ENCODE measurements at places on chromosomes 6 and 20.

- DNase-seq = no peak
- no peaks in the 10 kb centered on the region for H3K36me3 ChIP-seq
- H3K27ac ChIP-seq = no peak overlapping the region
- no peaks in the 10 kb centered on the region for H3K27me3 ChIP-seq
- no peak overlapping the region for H3K4me3 ChIP-seq
Observed at GRCh38 chr20:50238081-50238800, 47.6 kb downstream of the CEBPB start.

- no peak for DNase-seq
- H3K4me1 ChIP-seq = peaks cover 45% of the 10 kb centered on the region
- H3K36me3 ChIP-seq = peaks cover 8% of the 10 kb centered on the region
- H3K27ac ChIP-seq = peak overlapping the region; percentile 99
- peak overlapping the region; percentile 99 for H3K4me3 ChIP-seq
Observed at GRCh38 chr6:32126880-32127279, 1.2 kb downstream of the ATF6B start.

DNA sequence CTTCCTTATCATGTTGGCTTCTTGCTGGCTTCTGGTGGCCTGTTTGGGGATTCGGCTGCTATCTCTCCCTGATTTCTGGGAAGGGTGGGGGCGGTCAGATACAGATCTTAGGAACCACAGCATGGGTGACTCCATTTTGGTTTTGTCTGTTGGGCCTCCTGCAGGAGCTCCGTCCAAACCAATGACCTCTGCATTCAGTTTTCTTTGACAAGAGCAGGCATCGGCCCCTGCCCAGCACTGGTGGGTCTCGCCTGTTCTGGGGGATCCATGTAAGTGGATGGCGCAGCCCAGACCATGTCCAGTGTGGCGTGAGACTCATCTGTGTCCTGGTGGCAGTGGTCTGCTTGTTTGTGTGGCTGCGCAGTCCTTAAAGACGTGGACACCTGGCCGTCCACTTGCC, 8.6 kb upstream of the ARFGAP1 start:
- H3K4me3 ChIP-seq = no peak overlapping the region
- no peaks in the 10 kb centered on the region for H3K36me3 ChIP-seq
- H3K27ac ChIP-seq = no peak overlapping the region
- H3K27me3 ChIP-seq = no peaks in the 10 kb centered on the region

DNA sequence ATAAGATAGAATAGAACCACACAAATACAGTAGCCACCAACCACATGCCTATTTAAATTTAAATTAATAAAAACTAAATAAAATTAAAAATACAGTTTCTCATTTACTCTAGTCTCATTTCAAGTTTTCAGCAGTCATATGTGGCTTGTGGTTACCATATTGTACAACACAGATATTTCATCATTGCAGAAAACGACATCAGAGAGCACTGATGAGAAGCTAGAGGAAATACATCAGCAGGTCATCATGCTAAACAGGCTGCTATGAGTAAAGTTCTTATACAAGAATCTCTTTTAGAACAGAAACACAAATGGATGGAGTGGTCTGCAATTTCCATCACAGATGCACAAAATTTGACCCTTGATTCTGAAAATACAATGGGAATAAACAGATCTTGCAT, 36.6 kb downstream of the TBC1D32 start:
- H3K36me3 ChIP-seq = peaks cover 20% of the 10 kb centered on the region
- H3K4me1 ChIP-seq = peaks cover 11% of the 10 kb centered on the region
- DNase-seq = no peak
- no peak overlapping the region for H3K4me3 ChIP-seq

DNA sequence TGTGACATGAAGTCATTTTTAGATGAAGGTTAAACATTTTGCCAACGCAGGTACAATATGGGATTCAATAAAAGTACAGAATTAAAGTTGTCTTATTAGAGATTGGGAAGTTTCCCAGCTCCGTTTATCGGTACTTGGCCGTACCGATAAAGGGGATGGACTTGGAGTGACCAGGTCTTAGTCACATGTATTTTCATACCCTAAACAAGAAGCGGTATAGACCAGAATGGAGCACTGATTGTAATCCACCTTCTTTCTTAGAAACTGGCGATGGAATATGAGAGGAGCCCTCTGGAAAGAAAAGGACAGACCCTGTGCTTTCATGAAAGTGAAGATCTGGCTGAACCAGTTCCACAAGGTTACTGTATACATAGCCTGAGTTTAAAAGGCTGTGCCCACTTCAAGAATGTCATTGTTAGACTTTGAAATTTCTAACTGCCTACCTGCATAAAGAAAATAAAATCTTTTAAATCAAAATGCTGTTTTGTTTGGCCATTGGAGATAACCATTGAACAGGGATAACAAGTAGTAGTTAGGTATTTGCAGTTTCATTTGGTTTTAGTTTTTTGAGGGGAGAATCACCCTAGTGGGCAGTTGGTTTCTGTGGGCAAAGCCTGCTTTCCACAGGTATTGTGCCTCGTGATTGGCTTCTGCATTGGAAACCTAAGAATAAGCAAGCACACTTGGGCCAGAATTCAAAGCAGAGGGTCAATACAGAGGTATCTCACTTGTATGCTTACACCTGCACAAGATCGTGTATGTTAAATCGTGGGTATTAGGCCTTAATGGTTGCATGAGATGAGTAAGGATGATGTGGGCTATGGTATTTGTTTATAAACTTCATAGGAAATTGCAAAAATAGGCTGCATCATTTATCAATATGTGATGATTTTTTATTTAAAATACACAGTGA, 11.2 kb upstream of the ZNFX1 start:
- H3K27ac ChIP-seq = no peak overlapping the region
- H3K4me3 ChIP-seq = peak overlapping the region; percentile 45
- peaks cover 13% of the 10 kb centered on the region for H3K27me3 ChIP-seq

GRCh38 chr20:12924126-12924525, 84.6 kb upstream of the SPTLC3 start:
- H3K27me3 ChIP-seq = no peaks in the 10 kb centered on the region
- H3K4me3 ChIP-seq = no peak overlapping the region
- DNase-seq = no peak
- H3K36me3 ChIP-seq = no peaks in the 10 kb centered on the region

GRCh38 chr6:36130667-36131510, 576 bp downstream of the MAPK13 start:
- H3K4me3 ChIP-seq = no peak overlapping the region
- H3K36me3 ChIP-seq = no peaks in the 10 kb centered on the region
- no peak overlapping the region for H3K27ac ChIP-seq
- H3K27me3 ChIP-seq = peaks cover 29% of the 10 kb centered on the region
- no peak for DNase-seq
- peaks cover 17% of the 10 kb centered on the region for H3K4me1 ChIP-seq

- H3K4me1 ChIP-seq = peaks cover 4% of the 10 kb centered on the region
- H3K36me3 ChIP-seq = no peaks in the 10 kb centered on the region
- no peak overlapping the region for H3K27ac ChIP-seq
- H3K27me3 ChIP-seq = no peaks in the 10 kb centered on the region
Observed at GRCh38 chr20:23340524-23340923, 10.1 kb upstream of the NXT1 start.

DNA sequence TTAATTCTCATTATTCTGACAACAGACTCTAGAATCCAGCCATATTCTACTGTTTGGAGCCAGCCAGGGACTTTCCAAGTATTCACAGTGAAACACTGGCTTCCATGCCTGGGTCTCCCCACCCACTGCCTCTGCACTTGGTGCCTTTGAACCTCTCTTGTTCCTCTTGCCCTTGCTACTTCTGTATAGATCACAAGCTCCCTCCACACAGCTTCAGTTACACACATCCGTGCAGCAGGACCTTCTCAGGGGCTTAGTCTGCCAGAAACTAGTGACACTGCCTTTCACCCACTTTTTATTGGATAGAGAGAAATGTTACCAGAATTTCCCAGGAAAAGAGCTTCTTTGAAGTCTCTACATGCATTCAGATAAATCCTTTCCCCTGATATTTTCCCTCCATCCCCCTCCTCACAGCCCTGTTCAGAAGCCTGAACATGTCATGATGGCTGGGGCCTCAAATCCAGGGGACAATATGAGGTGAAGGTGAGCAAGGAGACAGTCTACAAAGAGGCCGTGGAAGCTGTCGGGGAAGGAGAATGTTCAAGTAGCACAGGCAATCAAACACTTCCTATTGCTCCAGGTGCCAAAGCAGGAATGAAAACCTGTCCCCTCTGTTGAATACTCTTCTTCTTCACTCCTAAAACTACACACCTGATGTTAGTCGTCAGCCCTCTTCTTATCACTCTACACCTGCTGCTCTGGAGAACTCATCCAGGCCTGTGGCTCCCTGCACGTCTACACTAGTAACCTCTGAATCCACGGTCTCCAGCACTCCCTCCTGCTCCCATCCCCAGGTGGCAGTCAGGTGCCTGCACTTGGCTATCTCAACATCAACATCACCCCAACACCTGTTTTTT, 20.2 kb upstream of the HLA-DOA start:
- H3K27me3 ChIP-seq = peaks cover 84% of the 10 kb centered on the region
- H3K27ac ChIP-seq = no peak overlapping the region
- H3K4me1 ChIP-seq = no peaks in the 10 kb centered on the region
- H3K36me3 ChIP-seq = no peaks in the 10 kb centered on the region

GRCh38 chr6:56638760-56639159, 3.9 kb downstream of the DST start:
- no peaks in the 10 kb centered on the region for H3K4me1 ChIP-seq
- no peak overlapping the region for H3K27ac ChIP-seq
- H3K36me3 ChIP-seq = peaks cover 8% of the 10 kb centered on the region

DNA sequence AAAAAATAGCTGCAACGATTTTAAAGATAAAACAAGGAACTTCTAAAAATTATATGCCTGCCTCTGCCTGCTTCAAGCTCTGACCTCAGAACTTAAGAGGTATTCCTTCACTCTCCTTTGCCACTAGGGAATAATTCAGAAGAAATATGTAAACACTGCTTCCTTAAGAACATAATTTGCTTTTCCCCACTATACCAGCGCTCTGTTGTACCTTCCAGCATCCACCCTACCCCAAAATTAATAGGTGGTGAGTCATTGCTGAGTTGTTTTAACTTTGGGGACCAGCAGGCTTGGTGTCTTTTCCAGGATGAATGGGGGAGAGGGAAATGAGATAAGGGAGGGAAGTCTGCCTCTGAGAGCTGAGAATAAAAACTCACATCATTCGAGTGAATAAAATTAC, 107.7 kb upstream of the ATXN1 start:
- no peaks in the 10 kb centered on the region for H3K36me3 ChIP-seq
- no peaks in the 10 kb centered on the region for H3K4me1 ChIP-seq
- no peaks in the 10 kb centered on the region for H3K27me3 ChIP-seq
- DNase-seq = no peak
- no peak overlapping the region for H3K4me3 ChIP-seq

- peaks cover 21% of the 10 kb centered on the region for H3K4me1 ChIP-seq
- H3K36me3 ChIP-seq = no peaks in the 10 kb centered on the region
- no peak for DNase-seq
Observed at GRCh38 chr6:34359418-34360158, 32.9 kb downstream of the NUDT3 start.

- no peak overlapping the region for H3K27ac ChIP-seq
- peaks cover 2% of the 10 kb centered on the region for H3K36me3 ChIP-seq
- H3K4me3 ChIP-seq = no peak overlapping the region
- no peaks in the 10 kb centered on the region for H3K4me1 ChIP-seq
- H3K27me3 ChIP-seq = no peaks in the 10 kb centered on the region
- DNase-seq = no peak
Observed at GRCh38 chr6:139126255-139126654, 8.6 kb upstream of the HECA start.

DNA sequence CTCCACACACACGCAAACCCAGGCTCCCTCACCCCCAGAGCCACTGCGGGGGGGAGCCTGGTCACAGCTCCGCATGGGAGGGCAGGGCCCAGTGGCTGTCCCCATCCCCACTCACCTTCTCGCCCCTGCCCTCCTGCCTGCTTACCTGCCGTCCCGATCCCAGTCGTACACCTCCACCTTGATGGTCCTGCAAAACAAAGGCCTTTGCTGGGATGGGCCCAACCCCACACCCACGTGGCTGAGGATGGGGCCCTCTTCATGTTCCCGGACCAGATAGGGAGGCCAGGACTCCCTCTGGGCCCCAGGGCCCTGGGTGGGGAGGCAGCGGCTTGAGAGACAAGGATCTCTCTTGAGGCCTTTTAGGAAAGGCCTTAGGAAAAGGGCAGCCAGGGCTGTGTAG, 67.6 kb downstream of the RAB44 start:
- H3K4me1 ChIP-seq = peaks cover 48% of the 10 kb centered on the region
- H3K27ac ChIP-seq = peak overlapping the region; percentile 6
- H3K36me3 ChIP-seq = no peaks in the 10 kb centered on the region
- no peak for DNase-seq
- H3K4me3 ChIP-seq = no peak overlapping the region

DNA sequence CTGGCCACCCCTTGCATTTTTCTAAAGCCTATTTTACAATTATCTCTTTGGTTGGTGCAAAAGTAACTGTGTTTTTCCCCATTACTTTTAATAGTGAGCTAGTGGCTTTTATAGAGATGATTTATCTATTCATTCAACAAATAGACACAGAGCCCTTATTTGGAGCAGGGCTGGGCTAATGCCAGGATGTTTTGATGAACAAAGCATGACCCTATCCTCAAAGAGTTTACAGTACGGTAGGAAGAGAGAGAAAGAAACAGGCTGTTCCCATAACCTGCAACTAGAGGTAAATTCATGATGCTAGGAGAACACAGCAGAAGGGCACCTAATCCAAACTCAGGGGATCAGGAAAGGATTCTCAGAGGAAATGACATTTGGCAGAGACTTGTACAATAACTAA, 37.3 kb upstream of the UST start:
- H3K27me3 ChIP-seq = no peaks in the 10 kb centered on the region
- peaks cover 7% of the 10 kb centered on the region for H3K36me3 ChIP-seq
- H3K4me3 ChIP-seq = no peak overlapping the region
- H3K4me1 ChIP-seq = peaks cover 5% of the 10 kb centered on the region
- H3K27ac ChIP-seq = no peak overlapping the region

Data from neural crest cell (in vitro differentiated cells).